ENCODE measurements at places on chromosomes 6 and 20. TPM values are rescaled to one million over a fixed set of nuclear protein-coding genes. Genes with fewer than 3 reads are reported as not detected.

DNA sequence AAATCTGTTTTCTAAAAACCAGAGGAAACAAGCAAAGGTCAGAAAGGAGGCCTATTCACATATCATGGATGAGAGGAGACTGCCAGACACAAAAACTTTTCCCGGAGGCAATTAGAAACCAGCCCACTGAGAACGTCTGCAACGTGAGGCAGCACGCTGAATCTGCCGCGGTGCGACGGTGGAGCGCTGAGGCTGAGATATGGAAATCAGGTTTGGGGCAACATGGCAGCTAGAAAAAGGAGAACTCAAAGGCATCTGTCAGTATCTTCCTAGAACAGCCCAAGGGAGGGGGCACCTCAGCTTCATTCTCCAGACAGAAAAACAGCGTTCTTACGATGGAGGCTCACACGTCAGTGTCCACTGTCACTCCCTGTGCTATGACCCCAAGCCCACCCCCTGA, 5.2 kb downstream of the PRELID3B start:
- DNase-seq = no peak

DNA sequence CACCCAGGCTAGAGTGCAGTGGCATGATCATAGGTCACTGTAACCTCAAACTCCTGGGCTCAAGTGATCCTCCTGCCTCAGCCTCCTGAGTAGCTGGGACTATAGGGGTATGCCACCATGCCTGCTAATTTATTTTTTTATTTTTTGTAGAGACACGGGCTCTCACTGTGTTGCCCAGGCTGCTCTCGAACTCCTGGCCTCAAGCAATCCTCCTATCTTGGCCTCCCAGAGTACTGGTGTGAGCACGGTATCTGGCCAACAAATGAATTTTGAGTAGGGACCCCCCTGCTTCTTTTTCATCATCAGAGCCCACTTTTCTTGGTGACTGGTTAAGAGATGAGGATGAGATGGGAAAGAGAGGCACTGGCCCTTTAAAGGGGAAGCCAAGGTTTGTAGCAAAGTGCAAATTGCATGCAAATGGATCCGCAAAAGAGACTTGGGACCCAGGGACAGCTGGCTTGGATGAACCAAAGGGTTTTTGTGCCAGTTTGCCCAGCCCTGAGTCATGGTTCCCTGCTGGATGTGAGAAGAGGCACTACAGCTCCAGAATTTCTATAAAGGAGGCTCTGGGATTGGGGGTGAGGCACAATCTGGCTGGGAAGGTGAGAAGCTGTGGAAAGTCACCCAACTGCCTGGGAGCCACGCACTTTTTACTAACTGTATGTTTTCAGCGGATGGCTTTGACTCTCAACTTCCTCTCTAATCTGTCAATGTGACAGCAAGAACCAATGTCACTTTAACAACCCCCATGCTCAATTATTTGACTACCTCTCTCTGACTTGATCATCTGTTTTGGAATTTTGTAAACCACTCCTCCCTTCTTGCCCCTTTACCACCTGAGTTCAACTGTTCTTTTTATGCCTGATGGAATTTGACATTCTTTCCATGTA, 58.7 kb upstream of the RNF24 start:
- no peak for DNase-seq

GRCh38 chr20:4076033-4076432, 60.7 kb upstream of the RNF24 start:
- DNase-seq = no peak

GRCh38 chr6:72446430-72446829, 175.4 kb upstream of the KCNQ5 start:
- DNase-seq = no peak

ECT2L gene
- total RNA-seq = not detected

CALHM6 gene
- total RNA-seq = not detected

DDO gene
- total RNA-seq = not detected

CPNE5 gene
- total RNA-seq = 0.29 TPM

ZNF311 gene
- total RNA-seq = 1.7 TPM
